EH (cell line): ENCODE measurements at places on chromosomes 12 and 14.
A peak's percentile ranks its signal among the peaks of the same experiment; 100 is the strongest.

DNA sequence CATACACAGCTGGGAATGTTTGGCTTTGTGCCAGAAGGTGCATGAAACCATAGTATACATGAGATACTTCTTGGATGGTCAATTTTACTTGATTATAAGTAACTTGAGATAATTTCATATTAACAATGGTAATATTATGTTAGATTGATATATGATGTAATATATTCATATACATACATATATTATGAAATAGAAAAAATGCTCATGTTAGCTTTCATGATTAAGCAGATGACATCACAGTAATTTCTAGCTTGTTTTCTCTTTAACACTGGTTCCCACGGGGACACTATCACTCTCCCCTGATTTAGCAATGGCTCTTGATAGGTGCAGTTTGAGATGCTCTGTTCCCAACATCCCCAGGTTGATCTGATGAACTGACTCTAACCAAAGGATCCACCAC, 35.4 kb upstream of the NTF3 start:
- no peak for DNase-seq

DNA sequence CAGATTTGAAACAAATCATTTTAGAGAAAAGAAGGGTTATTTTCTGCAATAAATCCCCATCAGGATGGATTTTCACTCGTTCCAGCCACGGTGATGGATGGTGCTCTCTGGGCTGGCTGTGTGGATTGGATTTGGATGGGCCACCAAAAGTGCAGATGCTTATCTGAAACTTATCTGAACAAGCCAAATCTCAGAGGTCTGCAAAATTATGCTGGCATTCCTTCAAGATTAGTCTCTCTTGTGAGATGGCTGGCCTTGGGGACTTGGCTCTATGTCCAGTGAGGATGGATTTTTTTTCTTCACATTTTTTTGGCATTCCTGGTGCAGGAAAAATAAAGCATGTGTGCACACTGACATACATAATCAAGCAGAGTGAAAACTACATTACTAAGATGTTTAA, 341.9 kb downstream of the GXYLT1 start:
- DNase-seq = peak; percentile 14

DNA sequence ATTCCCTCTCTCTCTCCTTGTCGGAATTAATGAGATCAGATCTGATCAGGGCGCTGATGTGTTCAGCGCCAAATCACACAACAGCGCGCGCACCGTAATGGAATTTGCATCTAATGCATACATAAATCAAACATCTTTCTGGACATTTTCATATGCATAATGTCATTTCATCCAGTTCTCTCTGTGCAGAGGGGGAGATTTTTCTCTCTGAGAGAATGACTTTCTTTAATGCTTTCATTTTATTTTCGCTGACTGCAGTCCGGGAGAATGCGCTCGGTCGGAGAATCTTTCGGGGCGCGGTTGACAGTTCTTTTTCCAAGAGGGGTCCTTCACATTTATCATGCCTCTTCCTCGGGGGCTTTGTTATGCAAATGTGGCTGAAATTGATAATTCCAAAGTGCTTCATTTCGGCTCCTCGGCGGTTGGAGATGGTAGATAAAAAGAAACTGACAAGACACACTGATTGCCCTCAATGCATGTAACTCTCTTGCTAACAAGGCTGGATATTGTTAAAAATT, 615.9 kb downstream of the VRK1 start:
- DNase-seq = no peak

- no peak for DNase-seq
These were observed 121.0 kb downstream of the LRRIQ1 start for GRCh38 chr12:85157035-85157603.

DNA sequence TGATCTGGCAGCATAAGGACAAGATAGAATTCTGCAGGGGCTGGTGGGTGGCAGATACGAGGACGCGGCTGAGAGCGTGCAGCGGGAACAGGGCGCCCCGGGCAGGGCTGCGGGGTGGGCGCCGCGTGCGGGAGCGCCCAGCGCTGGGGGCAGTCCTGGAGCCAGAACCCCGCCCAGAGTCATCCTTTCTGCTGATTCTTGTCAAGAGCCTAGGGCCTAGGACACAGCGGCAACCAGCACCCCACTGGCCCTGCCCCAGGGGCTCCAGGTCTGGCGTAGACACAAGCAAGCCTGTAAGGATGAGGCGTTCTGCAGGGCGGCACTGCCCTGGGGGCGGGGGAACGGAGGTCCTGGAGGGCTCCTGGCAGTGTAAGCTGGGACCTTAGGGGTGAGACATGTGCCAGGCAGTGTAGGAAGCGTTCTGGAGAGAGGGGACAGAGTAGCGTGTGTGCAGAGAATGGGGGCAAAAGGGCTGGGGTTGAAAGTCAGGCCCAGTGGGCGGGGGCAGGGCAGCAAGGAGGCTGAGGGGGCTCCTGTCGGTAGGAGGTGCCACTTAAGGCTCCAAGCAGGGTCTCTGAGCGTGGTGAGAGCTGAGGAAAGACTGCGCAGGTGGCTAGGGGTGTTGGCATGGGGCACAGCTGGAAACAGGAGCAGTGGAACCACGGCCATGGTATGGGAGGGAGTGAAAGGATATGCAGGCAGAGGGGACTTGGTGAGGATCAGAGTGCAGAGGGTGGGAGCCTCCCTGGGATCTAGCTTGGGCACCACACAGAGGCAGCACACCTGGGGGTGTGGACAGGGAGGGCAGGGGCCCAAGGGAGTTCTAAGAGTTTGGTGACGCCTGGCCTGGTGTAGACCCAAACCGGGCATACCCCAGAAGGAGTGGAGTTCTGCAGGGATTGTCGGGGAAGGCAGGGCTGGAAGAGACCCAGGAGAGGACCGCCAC, 845 bp upstream of the AHNAK2 start:
- no peak for DNase-seq

DNA sequence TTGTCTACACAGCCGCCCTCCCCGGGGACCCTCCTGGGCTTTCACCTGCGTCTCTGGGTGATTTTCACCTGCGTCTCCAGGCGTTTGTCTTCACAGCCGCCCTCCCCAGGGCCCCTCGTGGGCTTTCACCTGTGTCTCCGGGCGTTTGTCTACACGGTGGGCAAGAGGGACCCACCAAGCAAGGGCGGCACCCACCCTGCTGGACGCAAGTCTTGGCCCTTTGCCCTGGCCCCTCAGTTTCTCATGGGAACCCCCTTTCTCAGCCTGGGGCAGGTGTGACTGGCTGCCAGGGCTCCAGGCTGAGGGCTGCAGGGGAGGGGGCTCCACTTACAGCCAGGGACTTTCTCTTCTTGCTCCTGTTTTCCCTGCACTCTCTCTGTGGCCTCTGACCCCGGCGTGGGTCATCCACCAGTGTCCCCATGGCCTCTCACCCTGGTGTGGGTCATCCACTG, 68.6 kb upstream of the GALNT9 start:
- no peak for DNase-seq

- DNase-seq = no peak
These were observed 55.4 kb downstream of the ASCL1 start for GRCh38 chr12:103012884-103013283.

- no peak for DNase-seq
These were observed 121.2 kb downstream of the MIPOL1 start for GRCh38 chr14:37318938-37319337.

DNA sequence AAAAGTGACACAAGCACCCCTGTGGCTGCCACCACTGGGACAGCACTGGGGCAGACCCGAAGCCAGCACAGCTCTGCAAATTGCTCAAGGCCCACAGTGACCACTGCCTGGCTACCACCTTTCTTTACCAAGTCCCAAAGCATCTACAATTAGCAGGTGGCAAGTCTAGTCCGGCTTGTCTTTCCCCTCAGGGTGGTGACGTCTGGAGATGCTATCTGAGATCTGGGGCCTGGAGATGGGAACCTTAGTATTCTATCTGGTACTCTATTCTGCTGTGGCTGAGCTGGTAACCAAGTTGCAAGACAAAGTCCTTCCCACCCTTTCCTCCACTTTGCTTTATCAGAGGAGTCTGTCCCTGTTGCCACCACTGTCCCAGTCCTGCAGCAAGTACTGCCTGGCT, 1010.1 kb upstream of the FLRT2 start:
- no peak for DNase-seq

- peak; percentile 78 for DNase-seq
These were observed 40.5 kb upstream of the USP44 start for GRCh38 chr12:95591731-95592130.

DNA sequence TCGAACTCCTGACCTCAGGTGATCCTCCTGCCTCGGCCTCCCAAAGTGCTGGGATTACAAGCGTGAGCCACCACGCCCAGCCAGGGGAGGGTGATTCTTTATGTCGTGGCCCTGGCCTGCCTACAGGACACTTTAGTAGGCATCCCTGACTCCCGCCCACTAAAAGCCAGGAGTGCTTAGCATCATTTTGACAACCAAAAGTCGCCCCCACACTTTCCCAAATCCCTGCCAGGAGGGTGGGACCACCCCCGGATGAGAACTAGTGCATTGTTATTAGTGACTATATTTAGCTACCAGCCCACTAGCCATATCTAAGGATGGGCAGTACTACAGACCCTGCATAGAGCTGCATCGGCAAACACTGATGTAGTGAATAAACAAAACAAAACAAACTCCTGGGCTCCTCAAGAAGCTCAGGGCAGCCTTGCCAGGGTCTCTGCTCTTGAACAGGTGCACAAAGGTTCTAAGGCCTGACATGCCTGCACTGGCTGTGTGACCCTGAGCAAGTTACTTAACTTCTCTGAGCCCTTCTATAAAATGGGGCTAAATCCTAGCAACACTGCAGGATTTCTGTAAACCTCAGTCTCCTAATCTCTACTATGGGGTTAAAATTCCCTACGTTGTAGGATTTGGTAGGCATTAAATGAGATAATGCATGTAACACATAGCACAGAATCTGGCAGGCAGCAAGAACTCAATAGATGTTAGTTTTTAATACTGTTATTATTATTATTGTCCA, 2.2 kb downstream of the CAMKK2 start:
- DNase-seq = no peak

DNA sequence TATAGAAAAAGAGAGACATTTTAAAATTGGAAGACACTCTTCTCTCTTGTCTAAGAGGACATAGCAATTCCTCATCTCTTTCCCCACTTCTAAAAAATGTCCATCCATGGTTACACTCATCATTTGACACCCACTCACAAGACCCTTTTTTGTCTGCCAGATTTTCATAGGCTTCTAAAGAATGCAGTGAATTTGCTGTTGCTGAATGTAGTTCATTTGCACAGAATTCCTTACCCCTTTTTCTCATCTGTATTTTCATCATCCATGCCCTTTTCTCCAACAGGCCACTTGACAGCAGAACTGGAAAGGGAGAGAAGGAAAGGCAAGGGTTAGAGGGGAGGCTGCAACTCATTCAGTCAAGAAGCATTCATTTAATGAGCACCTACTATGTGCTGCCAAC, 128.0 kb downstream of the NUAK1 start:
- peak; percentile 70 for DNase-seq

DNA sequence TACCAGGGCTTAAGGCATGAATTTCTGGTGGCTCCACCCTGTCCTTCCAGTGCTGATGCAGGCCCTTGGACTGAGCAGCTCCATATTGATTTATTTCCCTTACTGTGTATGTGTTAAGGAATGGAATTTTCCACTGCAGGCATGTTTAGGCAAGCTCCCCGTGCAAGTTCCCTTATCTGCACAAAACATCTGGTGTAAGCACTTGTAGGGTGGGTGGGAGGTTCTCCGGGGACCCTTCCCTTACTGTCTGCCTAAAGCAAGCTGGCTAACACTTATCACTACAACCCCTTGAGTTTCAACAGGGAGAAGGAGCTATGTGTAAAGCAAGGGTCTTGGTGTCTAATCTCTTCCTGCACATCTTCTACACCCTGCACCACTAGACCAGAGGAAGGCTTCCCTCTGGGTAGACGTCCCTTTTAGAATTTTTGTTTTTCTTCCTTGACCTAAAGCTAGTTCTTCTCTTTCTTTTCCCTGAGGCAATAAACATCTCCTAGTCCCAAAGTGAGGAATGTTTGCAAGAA, 22.0 kb upstream of the DRAM1 start:
- peak; percentile 65 for DNase-seq

DNA sequence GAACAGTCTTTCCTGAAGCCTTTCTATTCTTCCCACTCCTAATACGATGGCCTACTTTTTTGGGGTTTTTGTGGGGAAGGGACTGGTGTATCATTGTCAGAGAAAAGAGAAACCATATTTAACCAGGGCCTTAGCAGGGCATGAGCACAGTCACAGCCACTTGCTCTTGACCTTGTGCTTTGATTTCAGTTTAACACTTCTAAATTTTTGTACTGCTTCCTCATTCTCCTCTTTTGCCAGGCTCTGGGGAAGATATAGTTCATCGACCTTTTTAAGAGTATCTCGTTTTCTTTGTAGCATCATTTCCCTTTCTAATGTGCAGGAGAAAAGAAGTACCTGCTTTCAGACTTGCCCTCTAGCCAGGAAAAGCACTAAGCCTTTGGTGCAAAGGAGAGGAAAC, 2.2 kb downstream of the ZBTB1 start:
- DNase-seq = no peak

GRCh38 chr12:131249246-131250027, 295.7 kb downstream of the ADGRD1 start:
- DNase-seq = no peak

GRCh38 chr14:77498984-77499527, 440 bp upstream of the ISM2 start:
- DNase-seq = peak; percentile 11

- no peak for DNase-seq
These were observed 143.0 kb downstream of the AKAP6 start for GRCh38 chr14:32472076-32472475.

- no peak for DNase-seq
These were observed 672 bp upstream of the SCFD1 start for GRCh38 chr14:30621354-30621939.

GRCh38 chr12:75922944-75923642, 108.5 kb downstream of the PHLDA1 start:
- no peak for DNase-seq

- no peak for DNase-seq
These were observed 18.5 kb downstream of the PPP2R5E start for GRCh38 chr14:63524537-63525155.

- no peak for DNase-seq
These were observed 75.2 kb upstream of the PRKD1 start for GRCh38 chr14:30002859-30003258.

DNA sequence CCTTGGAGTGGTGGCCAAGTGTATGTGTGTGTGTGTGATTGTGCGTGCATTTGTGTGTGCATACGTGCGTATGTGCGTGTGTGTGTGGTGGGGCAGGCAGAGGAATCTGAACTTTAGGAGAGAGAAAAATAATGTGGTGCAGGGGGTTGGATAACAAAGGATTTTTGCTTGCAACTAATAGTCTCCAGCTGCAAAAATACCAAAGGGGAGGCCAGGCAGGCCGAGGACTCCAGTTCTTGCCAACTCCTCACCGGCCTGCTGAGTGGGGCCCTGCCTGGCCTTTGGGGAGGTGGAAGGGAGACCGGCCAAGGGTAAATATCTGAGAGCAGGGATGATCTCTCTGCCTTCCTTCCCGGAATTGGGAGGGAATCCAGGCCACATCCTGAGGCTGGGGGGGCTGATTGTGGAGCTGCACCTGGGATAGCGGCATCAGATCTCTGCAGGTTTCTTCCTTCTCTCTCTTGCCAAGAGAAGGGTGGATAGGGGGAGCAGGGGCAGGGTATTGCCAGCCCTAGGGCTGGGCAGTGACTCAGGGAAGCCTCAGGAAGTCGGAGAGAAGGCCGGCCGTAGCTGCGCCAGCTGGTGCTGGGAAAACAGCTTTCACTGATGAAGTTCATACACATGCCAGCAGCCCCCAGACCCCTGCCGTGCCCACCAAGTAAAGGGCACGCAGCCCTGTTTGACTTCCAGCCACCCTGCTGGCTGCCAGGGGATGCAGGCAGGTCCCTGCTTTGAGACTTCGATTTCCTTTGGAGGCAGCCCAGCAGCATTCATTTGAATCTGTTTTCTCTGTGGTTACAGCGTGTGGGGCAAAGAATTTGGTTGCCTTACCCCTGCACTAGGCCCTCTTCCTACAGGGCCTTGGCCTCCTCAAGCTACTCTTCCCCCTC, 4.6 kb upstream of the LRP1-AS start:
- DNase-seq = peak; percentile 81

GRCh38 chr12:52573306-52573705, 337 bp downstream of the KRT74 start:
- DNase-seq = no peak
